ENCODE measurements at places on chromosomes 3 and 15.

GRCh38 chr3:165444745-165445144 is 248.6 kb upstream of the SLITRK3 start:
- no peak for DNase-seq

DNA sequence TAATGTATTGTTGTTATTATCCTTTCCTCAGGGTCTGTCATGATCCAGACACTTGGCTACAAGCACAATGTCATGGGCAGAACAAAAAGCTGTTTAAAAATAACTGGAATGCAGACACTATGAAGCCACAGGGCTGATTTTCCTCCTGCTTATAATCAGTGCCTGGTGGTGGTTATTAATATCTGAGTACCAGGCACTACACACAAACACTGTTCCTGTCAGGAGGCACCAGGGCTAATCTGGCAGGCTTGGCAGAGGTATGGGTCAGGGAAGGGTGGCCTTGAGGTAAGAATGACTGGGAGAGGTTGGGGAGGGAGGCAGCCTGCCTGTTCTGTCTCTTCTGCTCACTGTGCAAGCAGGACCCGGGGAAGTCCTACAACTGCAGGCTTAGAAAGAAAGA is 67.2 kb downstream of the WDR76 start:
- no peak for DNase-seq

DNA sequence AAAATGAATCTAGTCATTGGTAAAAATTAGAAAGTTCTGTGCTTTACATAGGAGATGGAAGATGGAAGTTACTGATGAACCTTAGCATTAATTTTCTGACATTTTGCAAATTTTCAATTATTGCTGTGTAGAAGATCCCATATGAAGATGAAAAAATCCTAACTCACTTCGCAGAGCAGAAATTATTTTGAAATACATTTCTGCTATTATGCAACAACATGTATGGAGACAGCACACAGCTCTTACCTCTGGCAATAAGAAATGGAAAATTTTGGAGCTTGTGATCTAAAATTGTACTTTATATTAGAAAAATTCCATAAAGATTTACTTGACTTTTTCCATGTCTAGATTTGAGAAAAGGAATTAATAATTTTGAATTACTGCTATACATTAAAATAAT is 177.9 kb downstream of the WDR72 start:
- no peak for DNase-seq

DNA sequence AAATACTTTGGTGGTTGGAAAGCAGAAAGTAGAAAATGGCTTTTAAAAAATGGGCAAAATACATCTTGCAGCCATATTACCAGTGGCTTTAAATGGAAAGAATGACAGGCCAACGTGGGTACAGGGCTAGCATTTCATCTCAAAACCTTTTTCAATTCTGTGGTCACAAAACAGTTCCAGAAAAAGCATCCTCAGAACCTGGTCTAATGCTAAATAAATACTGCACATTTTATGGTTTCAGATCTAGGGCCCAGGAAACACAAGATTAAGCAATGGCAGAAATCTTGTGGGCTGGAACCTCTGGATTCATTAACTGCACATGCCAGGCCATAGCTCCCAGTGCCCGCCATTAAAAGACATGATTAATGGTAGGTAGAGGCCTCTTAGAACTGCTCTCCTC is 470.2 kb upstream of the RASGRP1 start:
- no peak for DNase-seq

- no peak for DNase-seq
These were observed 168.6 kb downstream of the SHQ1 start for GRCh38 chr3:72679540-72680198.

DNA sequence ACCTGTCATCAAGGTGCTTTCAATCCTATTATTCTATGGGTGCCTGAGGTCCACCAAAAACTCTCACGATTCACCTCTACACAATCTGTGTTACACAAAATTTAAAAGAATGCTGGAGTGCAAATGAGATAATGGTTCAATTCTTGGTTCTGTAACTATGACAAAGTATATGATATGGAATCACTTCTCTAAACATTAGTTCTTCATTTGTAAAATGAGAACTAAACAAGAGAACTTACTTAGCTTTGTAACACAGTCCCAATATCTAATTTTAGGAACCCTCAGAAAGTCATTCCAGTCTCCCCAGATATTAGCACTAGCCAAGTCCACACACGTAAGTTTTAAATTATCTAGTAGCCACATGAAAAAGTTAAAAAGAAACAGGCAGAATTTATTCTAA is 111.5 kb downstream of the TBL1XR1 start:
- no peak for DNase-seq

DNA sequence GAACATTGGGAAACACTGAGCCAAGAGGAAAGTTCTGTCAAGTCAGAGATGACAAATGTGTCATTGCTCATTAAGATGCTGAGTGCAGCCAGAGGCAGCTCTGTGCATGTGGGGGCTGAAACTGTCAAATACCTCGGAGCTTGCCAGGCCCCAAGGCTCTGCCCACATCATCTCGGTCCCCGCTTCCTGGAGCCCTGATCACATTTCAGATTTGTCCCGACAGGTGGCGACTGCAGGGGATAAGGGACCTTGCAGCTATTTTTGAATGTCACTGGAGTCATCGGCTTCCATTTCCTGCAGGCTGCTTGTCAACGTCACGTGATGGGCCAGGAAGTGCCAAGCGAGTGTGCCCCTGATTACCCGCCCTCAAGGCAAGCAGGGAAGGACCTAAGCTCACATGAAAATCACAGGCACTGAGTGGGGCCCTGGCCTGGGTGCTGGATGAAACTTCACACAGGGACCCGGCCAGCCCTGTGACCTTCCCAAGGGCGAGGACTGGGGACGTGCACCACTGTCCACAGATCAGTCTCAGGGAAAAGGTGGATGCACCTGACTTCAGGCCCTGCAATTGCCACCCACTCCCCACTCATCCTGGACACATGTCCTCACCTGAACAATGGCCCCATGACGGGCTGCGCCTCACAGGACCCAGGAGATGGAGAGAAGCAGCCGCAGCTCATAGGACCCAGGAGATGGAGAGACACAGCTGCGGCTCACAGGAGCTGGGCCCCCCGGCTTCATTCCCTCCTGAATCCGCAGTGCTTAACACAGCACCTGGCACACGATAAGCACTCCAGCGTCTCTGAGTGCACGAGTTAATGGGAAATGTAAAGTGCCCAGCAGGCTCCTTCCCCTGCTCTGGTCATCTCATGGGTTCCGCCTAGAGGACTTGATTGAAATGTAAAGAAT is 73.4 kb downstream of the NUP210 start:
- peak; percentile 73 for DNase-seq

- DNase-seq: no peak
These were observed 76.8 kb downstream of the TAMM41 start for GRCh38 chr3:11769704-11770476.

- no peak for DNase-seq
These were observed 325.0 kb downstream of the RBMS3 start for GRCh38 chr3:29605845-29606244.

GRCh38 chr3:62875558-62876002 is 364 bp upstream of the CADPS start:
- no peak for DNase-seq

DNA sequence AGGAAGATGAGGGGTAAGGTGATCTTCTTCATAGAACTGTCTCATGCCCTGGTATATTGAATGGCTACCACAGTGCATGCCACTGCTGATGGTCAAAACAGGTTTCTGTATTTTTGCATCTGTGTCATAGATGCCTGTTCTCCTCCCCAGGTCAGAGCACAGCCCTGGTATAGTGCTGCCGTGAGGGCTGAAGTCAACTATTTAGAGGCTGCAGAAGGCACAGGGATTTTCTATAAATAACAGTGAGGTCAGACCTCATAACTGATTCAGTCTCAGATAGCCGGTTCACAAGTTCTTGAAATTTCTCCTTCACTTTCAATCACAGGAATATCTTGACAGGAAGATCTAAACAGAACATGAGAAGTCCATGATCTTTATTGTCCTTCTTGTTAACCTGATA is 99.2 kb upstream of the NUDT16 start:
- DNase-seq: no peak

DNA sequence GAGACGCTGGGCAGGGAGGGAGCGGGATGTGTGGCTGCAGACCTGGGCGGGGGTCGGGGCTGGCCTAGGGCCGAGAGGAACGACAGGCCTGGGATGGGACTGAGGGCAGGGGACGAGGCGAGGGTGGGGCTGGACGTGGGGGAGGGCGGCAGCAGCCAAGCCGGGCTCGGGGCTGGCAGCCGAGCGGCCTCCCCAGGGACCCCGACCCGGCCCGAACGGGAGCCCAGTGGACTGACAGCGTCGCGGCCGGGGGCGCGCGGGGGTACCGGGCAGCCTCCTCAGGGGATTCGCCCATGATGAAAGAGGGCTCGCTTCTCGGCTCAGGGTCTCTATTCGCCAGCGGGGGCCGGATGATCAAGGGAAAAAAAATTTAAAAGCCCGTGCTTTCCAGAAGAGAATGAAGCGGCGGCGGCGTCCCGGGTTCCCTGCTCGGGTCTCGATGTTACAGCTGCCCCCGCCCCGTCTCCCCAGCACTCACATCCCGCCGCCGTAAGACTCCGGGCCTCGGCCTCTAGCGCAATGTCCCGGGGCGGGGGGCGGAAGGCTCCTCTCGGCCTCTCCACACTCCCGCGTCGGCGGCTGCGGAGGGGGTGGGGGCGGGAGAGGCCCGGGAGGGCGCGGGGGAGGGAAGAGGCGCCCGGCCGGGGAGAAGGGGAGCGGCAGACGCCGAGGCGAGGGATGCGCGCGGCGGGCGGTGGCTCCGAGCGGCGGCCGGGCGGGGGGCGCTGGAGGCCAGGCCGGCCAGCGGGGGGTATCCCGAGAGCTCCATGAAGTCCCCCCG is 4.3 kb downstream of the PTH1R start:
- no peak for DNase-seq

DNA sequence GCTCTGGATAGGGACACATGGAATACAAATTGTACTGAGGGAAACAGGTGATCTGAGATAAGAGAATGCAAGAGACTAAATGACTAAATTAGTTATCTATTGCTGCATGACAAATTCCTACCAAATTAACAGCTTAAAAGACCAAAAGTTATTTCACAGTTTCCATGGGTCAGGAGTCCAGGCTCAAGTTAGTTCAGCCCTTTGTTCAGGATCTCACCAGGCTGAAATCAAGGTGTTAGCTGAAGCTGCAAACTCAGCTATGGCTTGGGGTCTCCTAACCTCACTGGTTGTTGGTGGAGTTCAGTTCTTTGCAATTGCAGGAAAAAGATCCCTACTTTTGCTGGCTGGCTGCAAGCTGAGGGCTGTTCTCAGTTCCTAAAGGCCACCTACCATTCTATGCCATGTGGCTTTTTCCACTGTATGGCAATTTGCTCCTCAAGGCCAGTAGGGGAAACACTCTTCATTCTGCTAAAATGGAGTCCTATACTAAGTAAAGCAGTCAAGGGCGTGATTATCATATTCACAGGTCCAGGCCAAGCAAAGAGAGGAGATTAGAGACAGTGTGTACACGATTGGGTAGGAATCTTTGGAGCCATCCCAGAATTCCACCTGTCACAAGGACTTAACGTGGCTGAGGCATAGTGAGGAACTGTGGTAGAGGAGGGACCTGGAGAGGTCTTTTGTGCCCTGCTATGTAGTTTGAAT is 53.7 kb downstream of the THRB start:
- DNase-seq: no peak

DNA sequence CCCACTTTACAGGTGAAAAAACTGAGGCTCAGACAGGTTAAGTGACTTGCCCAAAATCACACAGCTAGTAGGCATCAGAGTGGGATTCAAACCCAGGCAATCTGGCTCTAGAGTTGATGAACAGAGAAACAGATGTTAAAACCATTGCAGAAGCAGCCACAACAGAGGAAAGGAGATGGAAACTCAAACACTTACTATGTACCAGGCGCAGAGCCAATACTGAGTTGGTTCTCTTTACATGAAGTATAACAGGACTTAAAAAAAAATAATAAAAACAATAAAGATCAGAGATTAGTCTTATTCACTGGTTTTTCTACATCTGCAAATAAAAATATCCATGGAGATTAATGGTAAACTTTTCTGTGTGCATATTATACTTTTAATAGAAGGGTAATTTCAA is 84.9 kb upstream of the SPATA12 start:
- DNase-seq: no peak

DNA sequence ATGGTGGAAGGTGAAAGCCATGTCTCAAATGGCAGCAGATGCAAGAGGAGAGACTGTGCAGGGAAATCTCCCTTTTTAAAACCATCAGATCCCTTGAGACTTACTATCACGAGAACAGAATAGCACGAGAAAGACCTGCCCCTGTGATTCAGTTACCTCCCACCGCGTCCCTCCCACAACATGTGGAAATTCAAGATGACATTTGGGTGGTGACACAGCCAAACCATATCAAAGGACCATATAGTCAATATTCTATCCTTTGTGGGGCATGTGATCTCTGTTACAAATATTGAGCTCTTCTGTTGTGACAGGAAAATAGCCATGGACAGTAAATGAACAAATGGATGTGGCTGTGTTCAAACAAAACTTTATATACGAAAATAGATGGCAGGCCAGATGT is 77.2 kb upstream of the ACKR4 start:
- DNase-seq: no peak

DNA sequence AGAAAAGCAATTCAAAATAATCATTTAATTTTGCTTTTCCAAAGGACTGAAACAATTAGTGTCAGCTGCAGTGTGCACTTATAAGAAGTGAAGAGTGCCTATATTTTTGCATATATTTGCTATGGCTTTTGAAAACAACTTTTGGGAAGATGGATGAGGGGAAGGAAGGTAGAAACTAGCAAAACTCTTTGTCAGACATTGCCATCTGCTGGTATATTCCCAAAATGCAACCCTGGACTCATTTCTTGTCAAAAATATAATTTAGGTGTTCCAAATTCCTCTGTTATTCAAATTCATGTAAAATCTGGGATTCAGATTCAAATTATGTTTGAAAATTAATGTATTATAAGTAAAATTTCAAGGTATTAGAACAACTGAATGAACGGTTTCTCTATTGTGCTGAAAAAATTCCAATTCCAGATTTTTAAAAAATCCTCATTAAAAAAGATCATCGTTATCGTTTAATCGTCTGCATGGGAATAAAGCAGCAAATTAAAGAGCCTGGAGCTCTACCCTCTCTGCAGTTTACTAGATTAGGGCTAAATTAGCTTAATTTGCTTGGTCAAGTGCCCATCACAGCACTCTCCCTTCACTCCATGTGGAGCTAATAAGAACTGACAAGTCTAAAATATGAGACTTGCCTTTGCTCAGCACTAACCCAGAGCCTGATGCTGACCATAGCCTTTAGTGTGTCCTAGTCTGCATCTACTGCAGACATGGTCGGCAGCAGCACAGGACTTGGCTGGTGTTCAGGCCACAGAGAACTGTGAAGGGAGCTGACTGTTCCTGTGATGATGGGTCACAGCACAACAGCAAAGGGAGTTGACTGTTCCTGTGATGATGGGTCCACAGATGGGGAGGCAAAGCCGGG is 67.9 kb upstream of the MITF start:
- no peak for DNase-seq

DNA sequence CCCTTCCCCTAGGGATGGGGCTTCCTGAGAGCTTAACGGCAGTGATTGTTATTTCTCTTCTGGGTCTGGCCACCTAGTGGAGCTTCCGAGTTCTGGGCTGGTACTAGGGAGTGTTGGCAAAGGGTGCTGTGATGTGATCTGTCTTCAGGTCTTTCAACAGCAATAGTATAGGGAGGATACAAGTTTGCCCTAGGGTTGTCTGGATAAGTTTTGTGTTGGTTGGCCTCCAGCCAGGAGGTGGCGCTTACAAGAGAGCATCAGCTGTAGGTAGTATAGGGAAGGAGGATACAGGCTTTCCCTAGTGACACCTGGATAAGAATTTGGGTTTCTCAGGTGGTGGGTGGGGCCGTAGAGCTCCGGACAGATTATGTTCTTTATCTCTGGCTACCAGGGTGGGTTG is 19.2 kb upstream of the CPOX start:
- DNase-seq: no peak

GRCh38 chr3:55540579-55540978 is 53.5 kb upstream of the WNT5A start:
- DNase-seq: no peak
